ENCODE measurements at places on chromosomes 7 and 10. TPM values are rescaled to one million over a fixed set of nuclear protein-coding genes. Genes with fewer than 3 reads are reported as not detected.

Gene H2BK1
- total RNA-seq, result not detected

Gene OR13A1
- not detected for total RNA-seq

GRCh38 chr7:112547916-112548315 lies 67.1 kb downstream of the LSMEM1 start:
- DNase-seq, result no peak

- DNase-seq, result no peak
These were observed 7.0 kb upstream of the PALS2 start for GRCh38 chr7:24566274-24566673.

GRCh38 chr7:92904244-92905131 lies 68.1 kb upstream of the CDK6 start:
- no peak for DNase-seq

GRCh38 chr7:149196705-149197171 lies 1.4 kb downstream of the ZNF282 start:
- no peak for DNase-seq
